ENCODE measurements at places on chromosomes 1 and 21.

DNA sequence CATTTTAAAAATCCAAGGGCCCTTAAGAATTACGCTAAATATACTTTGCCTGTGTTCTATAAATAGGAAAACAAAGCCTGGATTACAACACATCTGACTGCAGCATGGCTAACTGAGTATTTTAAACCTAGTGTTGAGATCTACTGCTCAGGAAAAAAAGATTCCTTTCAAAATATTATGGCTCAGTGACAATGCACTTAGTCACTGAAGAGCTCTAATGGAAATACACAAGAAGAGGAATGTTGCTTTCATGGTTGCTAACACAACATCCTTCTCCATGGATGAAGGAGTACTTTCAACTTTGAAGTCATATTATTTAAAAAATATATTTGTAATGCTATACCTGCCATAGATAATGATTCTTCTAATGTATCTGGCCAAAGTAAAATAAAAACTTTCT is 248.3 kb upstream of the NEGR1 start:
- DNase-seq: no peak

DNA sequence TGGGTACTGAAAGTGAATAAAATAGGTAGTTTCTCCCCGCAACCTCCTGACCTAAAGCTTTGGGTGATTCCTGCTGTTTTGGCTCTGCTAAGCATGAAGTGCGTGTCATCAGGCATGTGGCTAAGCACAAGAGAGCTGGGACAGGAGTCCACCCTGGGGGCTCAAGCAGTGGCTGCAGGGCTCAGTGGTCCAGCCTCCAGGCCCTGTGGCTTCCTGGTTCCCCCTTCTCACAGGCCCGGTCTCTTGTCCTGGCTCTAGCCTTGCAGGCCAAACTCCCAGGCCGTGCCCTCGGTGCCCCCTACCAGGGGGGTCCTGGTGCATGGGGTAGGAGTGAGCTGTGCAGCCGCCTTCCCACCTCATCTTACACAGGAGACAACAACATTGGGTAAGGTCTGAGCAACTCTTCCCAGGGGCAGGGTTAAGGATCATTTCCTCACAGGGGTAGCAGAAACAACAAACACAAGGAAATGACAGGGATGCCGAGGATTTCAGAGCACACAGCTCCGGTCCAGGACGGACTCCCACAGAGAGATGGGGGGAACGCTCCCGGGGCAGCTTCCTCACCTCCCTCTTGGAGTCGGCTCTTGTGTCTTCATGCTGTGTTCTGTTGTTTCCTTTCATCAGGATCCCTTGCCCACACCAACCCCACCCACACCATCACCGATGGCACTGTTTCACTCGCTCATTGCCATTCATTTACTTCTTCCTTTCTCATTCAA is 19.8 kb upstream of the SLC2A1 start:
- no peak for DNase-seq

DNA sequence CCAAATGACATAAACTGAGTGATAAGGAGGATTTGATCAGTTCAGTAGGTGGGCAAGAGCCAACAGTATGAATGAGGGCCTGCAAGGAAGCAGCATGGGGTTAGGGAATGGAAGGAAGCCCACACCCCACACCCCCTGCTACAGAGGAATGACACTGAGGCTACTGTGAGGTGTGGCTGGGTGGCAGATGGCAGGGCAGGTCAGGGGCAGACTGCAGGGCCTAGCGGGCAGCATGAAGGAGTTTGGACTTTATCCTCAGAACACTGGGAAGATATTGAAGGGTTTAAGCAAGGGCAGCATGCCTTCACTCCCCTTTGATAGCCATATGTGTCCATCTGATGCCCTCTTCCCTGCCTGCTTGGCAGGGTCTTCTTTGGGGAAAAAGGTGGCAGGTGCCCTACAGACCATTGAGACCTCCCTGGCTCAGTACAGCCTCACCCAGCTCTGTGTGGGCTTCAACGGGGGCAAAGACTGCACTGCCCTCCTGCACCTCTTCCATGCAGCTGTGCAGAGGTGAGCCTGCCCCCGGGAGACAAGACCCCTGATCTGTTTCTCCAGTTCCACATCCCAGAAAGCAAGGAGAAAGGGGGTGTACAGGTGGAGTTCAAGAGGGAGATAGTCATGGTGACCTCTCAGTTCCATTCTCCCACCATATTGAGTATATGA is 4.1 kb upstream of the LENEP start:
- no peak for DNase-seq

DNA sequence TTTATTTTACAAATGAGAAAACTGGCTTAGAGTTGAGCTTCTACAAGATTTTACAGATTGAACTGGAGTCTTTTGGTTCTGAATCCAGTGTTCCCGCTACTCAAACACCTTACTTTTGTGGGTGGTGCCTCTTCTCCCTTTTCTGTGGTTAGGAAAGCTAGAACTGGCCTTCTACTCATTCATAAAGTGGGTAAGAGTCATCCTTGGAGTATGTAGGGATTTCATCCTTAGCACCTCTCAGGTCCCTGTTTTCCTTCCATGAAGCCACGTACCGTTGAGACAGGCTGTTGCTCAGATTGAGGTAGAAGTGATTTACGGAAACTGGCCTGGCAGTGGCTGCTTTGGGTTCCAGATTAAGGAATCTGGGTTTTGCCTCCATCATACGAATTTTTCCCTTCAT is 35.8 kb downstream of the WNT4 start:
- no peak for DNase-seq

DNA sequence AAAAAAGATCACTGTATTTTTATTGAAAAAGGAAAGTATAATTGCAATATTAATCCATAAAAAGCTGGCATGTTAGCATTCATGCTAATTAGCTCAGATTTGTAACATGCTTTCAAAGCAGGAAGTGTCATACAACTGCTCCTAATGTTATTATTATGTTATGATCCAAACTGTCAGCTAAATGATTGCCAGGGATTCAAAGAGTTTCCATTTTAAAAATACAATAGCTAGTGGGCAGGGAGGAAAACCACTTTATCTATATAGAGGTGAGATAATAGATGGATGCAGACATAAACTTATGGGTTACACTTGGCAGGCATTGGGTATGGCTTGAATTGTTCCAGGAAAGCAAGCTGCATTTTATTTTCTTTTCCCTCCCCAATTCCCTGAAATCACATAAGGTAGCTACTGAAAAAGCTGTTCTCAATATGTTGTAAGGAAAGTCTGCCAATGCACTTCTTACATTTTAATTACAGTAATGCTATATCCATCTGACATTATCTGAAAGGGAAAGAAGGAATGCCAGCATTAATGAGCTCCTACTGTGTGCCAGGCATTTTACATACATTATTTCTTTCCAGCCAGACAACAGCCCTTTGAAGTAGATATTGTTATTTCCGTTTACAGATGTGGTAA is 9.8 kb upstream of the MYSM1 start:
- DNase-seq: no peak

DNA sequence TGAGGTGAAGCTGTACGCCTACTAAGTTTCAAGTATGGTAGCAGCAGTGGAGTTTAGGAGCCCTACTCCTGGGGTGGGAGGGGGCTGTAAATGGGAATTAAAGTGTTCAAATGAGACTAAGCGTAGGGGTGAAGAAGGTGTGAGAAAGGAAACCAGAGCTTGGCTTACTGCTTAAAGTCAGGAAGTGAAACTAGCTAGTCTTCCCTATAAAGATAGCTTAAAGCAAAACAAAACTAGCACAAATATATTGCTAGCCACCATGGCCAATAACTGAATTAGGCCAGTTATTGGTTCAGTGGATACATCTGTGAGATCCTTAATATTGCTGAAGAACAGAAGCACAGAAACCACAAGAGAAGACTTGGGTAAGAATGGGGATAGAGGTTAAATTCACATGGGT is 492.2 kb upstream of the PKN2 start:
- DNase-seq: no peak

GRCh38 chr1:39955547-39956539 is 898 bp downstream of the MFSD2A start:
- peak; percentile 67 for DNase-seq

GRCh38 chr1:10788592-10789006 is 7.8 kb downstream of the CASZ1 start:
- no peak for DNase-seq

GRCh38 chr1:211697356-211697755 is 21.9 kb upstream of the NEK2 start:
- no peak for DNase-seq

GRCh38 chr1:17212487-17213121 is 7.7 kb downstream of the PADI1 start:
- DNase-seq: peak; percentile 11

GRCh38 chr1:17438318-17439249 is 893 bp downstream of the RCC2 start:
- peak; percentile 65 for DNase-seq

GRCh38 chr1:20480243-20480944 is 5.6 kb downstream of the CAMK2N1 start:
- DNase-seq: no peak

DNA sequence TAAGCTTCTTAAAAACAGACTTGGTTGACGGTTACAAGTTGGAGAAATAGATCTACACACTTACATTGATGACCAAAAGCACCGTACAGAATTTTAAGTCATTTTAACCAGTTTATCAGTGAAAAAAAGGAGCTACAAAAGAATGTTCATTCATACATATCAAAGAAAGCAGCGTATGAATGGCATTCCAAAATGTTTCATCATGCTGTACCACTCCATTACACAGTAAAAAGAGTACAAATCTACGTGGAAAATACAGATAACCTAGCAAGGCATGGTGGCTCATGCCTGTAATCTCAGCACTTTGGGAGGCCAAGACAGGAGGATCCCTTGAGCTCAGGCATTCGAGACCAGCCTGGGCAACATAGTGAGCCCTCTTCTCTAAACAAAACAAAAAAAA is 40.3 kb downstream of the ZZZ3 start:
- no peak for DNase-seq

DNA sequence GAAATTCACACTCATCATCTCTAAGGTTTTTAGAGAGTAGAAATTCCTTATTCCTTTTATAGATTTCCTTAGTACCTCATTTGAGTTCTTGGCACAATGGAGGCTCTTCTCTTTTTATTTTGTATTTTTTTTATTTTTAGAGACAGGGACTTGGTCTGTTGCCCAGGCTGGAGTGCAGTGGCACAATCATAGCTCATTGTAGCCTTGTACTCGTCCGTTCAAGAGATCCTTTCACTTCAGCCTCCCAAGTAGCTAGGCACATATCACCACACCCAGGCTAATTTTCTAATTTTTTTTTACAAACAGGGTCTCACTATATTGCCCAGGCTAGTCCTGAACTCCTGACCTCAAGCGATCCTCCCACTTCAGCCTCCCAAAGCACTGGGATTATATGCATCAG is 29.6 kb downstream of the RGL1 start:
- DNase-seq: no peak

DNA sequence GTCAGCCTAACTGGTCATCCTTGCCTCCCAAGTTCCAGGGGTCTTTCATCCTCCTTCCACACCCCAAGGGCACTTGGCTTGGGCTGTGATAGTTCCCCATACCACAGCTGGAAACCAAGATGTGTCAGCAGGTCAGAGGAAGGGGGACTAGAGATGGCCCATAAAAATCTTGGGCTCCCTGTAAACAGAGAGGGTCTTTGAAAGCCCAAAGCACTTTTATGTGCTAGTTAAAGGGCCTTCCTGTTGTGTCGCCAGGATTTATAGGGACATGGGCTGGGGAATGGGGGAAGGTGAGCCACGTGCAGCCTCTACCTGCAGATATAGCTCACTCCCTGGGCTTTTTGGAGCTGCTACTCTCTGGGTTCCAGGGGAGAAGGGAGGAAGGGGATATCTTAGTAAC is 11.9 kb upstream of the UBL4B start:
- DNase-seq: no peak

DNA sequence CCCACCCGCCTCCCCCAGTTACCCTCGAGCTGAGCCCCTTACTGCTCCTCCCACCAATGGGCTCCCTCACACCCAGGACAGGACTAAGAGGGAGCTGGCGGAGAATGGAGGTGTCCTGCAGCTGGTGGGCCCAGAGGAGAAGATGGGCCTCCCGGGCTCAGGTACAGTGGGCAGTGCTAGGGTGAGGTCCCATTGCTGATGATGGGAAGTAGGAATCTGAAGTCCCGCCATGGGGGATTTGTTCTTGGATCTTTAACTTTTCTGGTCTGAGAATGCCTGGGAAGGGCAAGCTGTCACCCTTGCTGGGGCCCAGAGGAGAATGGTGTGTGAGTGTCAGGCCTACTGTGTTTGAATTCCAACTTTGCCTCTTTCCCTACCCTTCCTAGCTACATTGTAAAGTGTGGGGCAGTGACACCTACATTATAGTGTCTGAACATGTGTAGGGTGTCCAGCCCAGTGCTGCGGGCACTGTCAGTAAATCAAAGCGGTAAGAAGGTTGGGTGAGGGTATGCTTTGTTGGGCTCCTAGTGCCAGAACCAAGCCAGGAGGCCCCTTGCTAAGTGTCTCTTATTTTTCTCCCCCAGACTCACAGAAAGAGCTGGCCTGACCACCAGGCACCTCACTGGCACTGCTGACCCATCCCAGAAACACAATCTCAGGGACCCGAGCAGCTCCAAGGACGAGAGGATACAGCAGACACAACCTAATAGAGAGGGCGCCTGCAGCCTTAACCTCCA is 44.7 kb downstream of the YARS1 start:
- DNase-seq: no peak

DNA sequence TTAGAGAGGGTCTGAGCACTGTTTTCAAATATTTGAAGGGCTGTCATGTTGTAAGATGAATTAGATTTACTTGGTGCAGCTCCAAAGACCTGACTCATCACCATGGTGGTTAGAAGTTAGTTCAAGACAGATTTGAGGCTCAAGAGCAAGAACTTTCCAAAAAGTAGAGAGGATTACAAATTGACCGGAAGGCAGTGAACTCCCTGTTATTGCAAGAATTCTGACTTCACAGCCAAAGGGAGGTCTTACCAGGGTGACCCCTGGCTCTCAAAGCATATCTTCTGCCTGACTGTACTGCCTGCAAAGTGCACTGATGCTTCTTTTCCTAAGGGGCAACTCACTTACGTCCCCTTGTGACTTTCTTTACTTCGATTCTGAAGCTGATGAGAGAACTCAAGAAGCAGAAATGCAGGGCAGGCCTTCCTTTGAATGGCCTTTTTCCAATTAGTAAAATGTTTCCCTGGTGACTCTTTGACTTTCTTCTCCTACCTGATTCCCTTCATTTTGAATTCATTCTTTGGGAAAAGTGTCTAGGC is 86.4 kb downstream of the NAV1 start:
- DNase-seq: no peak

DNA sequence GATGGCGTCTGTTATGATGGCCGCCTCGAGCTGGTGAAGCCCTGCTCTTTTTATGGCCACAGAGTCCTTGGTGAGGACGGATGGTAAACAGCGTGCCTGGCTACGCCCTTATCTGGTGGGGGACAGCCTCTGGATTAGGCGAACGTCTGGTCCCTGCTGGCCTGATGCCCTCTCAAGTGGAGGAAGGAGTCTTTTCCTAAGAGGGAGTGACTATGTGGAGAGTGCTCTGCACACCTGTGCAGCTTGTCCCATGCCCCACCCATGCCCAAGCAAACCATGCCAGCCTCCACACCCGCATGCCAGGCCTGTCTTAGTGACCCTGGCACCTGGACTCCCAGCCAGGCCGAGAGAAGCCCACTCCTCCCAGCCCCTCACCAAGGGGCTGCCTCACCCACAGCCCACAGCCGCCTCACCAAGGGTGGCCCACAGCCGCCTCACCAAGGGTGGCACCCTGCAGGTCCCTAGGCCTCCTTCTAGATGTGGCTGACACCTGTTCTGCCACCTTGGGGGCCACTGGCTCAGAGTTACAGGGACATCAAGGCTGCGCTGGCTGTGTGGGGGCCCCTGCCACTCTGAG is 40.2 kb downstream of the WNT9A start:
- DNase-seq: no peak
